ENCODE measurements at places on chromosomes 6 and 20. TPM values are rescaled to one million over a fixed set of nuclear protein-coding genes. Genes with fewer than 3 reads are reported as not detected.

The BAG2 gene
- total RNA-seq, result 1.7 TPM

The TTK gene
- total RNA-seq, result 0.26 TPM

The PNPLA1 gene
- total RNA-seq, result 0.26 TPM

The EDN3 gene
- not detected for total RNA-seq

The TSHZ2 gene
- total RNA-seq, result 1.6 TPM

The PRL gene
- not detected for total RNA-seq

The SLA2 gene
- total RNA-seq, result not detected

The PTCHD4 gene
- total RNA-seq, result 2.6 TPM

The VSTM2L gene
- total RNA-seq, result 5.0 TPM

The RNF39 gene
- total RNA-seq, result 1.7 TPM

The GNMT gene
- not detected for total RNA-seq

The FAM184A gene
- total RNA-seq, result 0.26 TPM

The WFDC5 gene
- 4.1 TPM for total RNA-seq

The RIPPLY2 gene
- total RNA-seq, result not detected

The ORC3 gene
- 11.1 TPM for total RNA-seq

The PMEPA1 gene
- 51.1 TPM for total RNA-seq

The ADAM33 gene
- 0.53 TPM for total RNA-seq

The FAM210B gene
- total RNA-seq, result 9.3 TPM

The ECT2L gene
- total RNA-seq, result 0.13 TPM

The ADGRF4 gene
- total RNA-seq, result 17.9 TPM

The SNAI1 gene
- not detected for total RNA-seq

The SPATA2 gene
- 1.0 TPM for total RNA-seq

The C20orf202 gene
- total RNA-seq, result not detected

The POPDC3 gene
- 1.4 TPM for total RNA-seq

The ENPP5 gene
- total RNA-seq, result 0.26 TPM

The DNAH8 gene
- not detected for total RNA-seq

The HLA-DQB1 gene
- total RNA-seq, result not detected

The OOEP gene
- total RNA-seq, result not detected

The RAET1E gene
- 35.1 TPM for total RNA-seq
